WTC11 (cell line): ENCODE measurements at places on chromosomes 2 and 18. TPM values are rescaled to one million over a fixed set of nuclear protein-coding genes. Genes with fewer than 3 reads are reported as not detected.

DNA sequence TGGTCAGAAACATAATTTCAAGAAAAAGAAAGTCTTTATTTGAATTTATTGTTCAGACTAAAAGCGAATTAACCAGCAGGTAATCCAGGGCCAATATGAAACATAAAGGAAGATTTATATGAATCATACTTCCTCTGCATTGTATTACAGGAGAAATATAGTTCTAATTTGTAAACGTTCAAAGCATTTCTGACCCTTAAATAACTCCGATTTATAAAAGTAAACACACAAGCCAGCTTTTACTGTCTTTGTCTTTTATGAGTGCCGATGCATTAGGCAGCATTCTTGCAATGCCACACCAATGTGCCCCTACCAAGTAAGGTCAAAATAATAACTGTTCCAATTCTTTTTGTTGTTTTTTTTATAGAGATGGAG lies 118.8 kb upstream of the RBBP8 start:
- DNase-seq = no peak
- H3K36me3 ChIP-seq = no peaks in the 10 kb centered on the region
- H3K4me1 ChIP-seq = peaks cover 13% of the 10 kb centered on the region
- H3K27ac ChIP-seq = no peak overlapping the region

DNA sequence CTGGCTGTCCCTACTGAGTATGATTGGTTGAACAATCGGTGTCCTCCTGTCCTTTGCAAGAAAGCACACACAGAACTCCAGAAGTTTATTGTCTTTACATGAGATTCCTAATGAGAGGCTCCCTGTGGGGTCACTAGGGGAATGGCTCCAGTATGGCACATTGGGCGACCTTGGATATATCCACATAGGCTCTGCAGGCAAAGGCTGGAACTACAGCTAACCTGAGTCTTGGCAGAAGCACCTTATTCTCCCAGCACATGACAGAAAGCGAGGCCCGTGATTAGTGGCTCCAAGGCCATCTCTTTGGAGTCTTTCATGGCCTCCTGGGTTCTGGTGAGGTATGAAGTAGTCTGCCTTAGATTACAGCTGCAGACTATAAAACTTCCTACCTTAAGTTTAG lies 49.0 kb downstream of the ZDBF2 start:
- DNase-seq = peak; percentile 29
- no peak overlapping the region for H3K27ac ChIP-seq
- H3K4me3 ChIP-seq = no peak overlapping the region

GRCh38 chr2:84409531-84409930 lies 49.5 kb downstream of the SUCLG1 start:
- no peaks in the 10 kb centered on the region for H3K27me3 ChIP-seq
- H3K36me3 ChIP-seq = no peaks in the 10 kb centered on the region
- no peak for DNase-seq
- no peak overlapping the region for H3K4me3 ChIP-seq

DNA sequence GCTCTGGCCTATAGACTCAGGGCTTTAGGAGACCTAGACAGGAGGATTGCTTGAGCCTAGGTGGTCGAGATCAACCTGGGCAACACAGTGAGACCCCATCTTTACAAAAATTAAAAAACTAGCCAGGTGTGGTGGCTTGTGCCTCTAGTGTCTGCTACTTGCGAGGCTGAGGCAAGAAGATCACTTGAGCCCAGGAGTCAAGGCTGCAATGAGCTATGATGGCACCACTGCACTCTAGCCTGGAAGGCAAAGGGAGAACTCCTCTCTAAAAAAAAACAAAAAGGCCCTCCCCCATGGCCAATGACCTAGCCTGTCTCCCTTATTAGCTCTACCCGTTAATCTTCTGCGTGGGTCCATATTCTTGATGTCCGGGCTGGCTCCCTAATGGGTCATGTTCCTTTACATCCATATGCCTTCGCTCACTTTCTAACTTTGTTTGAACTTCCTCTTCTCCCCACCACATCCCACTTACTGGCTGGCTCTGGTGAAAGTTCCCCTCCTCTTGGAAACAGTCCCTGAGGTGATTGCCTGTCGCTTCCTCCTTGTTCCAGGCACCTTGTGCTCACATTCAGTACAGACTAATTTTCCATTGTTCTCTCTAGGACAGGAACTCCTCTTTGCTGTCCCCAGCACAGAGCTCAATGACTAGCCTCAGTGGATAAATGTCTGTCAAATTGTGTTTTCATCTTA lies 103.0 kb downstream of the AFF3 start:
- no peaks in the 10 kb centered on the region for H3K27me3 ChIP-seq
- H3K36me3 ChIP-seq = no peaks in the 10 kb centered on the region
- DNase-seq = no peak
- no peak overlapping the region for H3K27ac ChIP-seq
- H3K4me1 ChIP-seq = peaks cover 16% of the 10 kb centered on the region
- no peak overlapping the region for H3K4me3 ChIP-seq

- no peak for DNase-seq
- no peak overlapping the region for H3K4me3 ChIP-seq
- no peaks in the 10 kb centered on the region for H3K36me3 ChIP-seq
Measured at GRCh38 chr2:28487258-28487657, 8.6 kb upstream of the PLB1 start.

GRCh38 chr2:26778507-26778906 lies 7.3 kb upstream of the CENPA start:
- peaks cover 7% of the 10 kb centered on the region; the same call in 1 of the 2 replicates for H3K36me3 ChIP-seq
- H3K27me3 ChIP-seq = no peaks in the 10 kb centered on the region; the same call in 1 of the 2 replicates
- H3K4me3 ChIP-seq = no peak overlapping the region
- no peaks in the 10 kb centered on the region for H3K4me1 ChIP-seq
- DNase-seq = no peak

ATG16L1 gene
- 31.8 to 36.4 TPM (median 32.5 TPM) in 3 replicates for total RNA-seq

- peaks cover 18% of the 10 kb centered on the region for H3K4me1 ChIP-seq
- no peak for DNase-seq
- no peak overlapping the region for H3K27ac ChIP-seq
- H3K4me3 ChIP-seq = no peak overlapping the region
- peaks cover 2% of the 10 kb centered on the region for H3K36me3 ChIP-seq
Measured at GRCh38 chr2:46547223-46548102, 68.1 kb downstream of the TMEM247 start.

PLGLB1 gene
- 0.44 to 0.55 TPM (median 0.52 TPM) in 3 replicates for total RNA-seq

EPHA4 gene
- total RNA-seq = 6.7 to 11.0 TPM (median 6.8 TPM) in 3 replicates

DNA sequence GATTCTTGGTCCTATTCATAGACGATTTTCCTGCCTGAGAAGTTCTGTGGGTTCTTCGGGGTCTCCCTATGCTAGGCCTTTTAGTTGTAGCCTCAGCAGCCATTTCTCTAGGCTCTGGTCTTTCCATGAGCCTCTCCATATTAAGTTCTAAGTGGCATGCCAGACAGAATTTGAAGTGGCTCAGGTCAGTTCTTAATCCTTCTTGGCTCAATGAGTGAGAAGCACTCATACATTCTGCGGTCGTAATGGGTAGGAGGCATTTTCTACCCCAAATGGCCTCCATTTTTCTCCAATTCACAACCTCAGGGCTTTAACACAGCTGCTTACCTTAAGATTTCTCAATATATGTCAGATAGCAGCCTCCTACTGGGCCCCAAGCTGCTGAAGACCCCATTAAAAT lies 405.3 kb upstream of the GALNT5 start:
- H3K27ac ChIP-seq = no peak overlapping the region
- DNase-seq = no peak
- no peaks in the 10 kb centered on the region for H3K4me1 ChIP-seq
- H3K36me3 ChIP-seq = no peaks in the 10 kb centered on the region
- no peaks in the 10 kb centered on the region for H3K27me3 ChIP-seq

DNA sequence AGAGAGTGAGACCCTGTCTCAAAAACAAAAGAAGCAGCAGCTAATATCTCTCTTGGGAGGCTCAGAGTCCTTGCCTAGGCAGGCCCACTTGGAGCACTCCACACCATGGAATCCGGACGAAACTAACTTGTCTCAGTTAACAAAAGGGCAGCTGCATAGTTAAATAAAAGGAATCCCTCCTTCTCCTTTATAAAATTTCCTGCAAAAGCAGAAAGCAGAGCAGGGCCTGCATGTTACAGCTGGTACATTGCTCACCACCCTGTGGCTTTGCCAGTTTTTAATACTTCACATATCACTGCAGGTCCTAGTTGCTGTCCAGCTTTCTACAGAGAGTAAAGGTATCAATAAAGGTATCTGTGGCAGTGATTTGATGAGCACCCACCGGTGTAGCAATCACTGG lies 93.6 kb downstream of the ASAP2 start:
- H3K27ac ChIP-seq = peak overlapping the region; percentile 57; the same call in 1 of the 2 replicates
- H3K4me1 ChIP-seq = peaks cover 9% of the 10 kb centered on the region
- no peak overlapping the region for H3K4me3 ChIP-seq

DNA sequence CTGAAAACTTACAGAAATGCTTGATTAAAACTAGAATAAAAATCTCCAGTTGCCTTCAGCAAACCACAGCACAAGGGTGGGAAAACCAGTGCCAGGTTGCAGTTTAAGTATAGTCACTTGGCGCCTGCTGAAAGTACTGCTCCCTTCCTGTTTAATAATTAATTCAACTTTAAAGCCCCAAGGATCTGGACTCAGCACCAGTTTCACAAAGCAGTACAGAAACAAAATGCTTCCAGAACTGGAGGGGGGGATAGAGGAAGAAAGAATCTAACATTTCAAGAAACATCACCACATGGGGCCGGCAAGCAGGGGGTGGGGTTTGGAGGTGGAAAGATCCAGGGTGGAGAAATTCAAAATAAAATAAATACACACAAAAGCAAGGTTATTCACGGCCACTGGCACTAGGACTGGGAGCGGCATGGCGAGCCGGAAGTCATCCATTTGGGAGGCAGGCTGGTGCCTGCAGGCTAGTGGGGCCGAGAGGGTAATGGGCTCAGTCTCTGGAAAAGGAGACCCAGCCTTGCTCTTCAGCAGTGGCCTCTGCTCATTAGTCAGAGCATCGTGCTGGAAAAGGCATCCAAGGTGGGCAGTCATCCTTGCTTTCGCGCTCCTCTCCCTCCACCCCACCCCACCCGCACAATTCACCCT lies 85.8 kb downstream of the POU3F3 start:
- peaks cover 5% of the 10 kb centered on the region for H3K4me1 ChIP-seq
- H3K36me3 ChIP-seq = no peaks in the 10 kb centered on the region
- no peak for DNase-seq

APLF gene
- total RNA-seq = 2.7 to 4.0 TPM (median 3.9 TPM) in 3 replicates

CNGA3 gene
- total RNA-seq = not detected in 3 replicates

DNA sequence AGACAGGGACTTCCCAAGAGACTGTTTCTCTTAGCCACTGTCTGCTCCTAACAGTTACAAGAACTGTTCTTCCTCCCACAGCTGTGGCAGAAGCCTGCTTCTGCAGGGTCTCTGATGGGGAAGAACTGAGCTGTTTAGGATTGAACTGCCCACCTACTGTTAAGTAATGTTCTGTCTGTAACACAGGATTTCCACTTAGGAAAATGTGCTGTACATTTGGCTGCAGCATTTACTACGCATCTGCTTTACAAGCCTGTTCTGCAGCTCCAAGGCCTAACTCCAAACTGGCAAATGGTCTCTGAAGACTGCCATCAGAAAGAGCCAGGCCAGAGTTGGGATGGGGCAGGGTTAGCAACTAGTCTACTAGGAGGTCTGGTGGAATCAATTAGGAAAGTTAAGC lies 87.8 kb upstream of the UPP2 start:
- DNase-seq = no peak
- peaks cover 38% of the 10 kb centered on the region for H3K27me3 ChIP-seq
- H3K4me1 ChIP-seq = peaks cover 26% of the 10 kb centered on the region
- H3K4me3 ChIP-seq = no peak overlapping the region

- H3K4me3 ChIP-seq = no peak overlapping the region
- no peak overlapping the region for H3K27ac ChIP-seq
- DNase-seq = no peak
- no peaks in the 10 kb centered on the region for H3K36me3 ChIP-seq
- H3K4me1 ChIP-seq = no peaks in the 10 kb centered on the region
Measured at GRCh38 chr2:609881-610280, 67.3 kb downstream of the TMEM18 start.

GRCh38 chr18:67568166-67568565 lies 51.6 kb upstream of the DSEL start:
- H3K36me3 ChIP-seq = no peaks in the 10 kb centered on the region
- H3K4me1 ChIP-seq = peaks cover 6% of the 10 kb centered on the region
- H3K4me3 ChIP-seq = no peak overlapping the region
- H3K27me3 ChIP-seq = no peaks in the 10 kb centered on the region

DNA sequence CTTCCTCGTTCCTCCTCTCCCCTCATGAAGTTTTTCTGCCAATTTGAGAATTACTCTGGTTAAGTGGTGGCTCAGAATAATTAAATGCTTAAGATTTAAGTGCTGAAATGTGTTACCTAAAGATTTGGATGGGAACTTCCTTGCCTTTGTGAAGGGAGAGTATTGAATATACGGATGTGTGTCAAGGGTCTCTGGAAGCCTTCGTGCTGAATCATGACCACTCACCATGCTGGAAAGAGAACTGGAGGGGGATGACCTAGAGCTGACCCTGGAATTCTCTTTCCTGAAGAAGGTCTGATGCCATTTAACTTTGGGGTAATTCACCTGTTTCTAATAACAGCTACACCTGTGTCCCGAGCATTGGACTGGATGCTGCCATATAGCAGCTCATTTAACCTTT lies 2.2 kb downstream of the MOCOS start:
- H3K27me3 ChIP-seq = peaks cover 48% of the 10 kb centered on the region
- DNase-seq = no peak
- H3K36me3 ChIP-seq = peaks cover 5% of the 10 kb centered on the region; the same call in 1 of the 2 replicates
- H3K4me1 ChIP-seq = peaks cover 23% of the 10 kb centered on the region

- H3K36me3 ChIP-seq = peaks cover 7% of the 10 kb centered on the region
- no peak overlapping the region for H3K4me3 ChIP-seq
- H3K4me1 ChIP-seq = no peaks in the 10 kb centered on the region
- no peaks in the 10 kb centered on the region; the same call in 1 of the 2 replicates for H3K27me3 ChIP-seq
- H3K27ac ChIP-seq = no peak overlapping the region
- DNase-seq = no peak
Measured at GRCh38 chr18:9984080-9984479, 70.3 kb downstream of the VAPA start.

STARD6 gene
- 0.23 TPM in 1 of 3 replicates, not detected in the others for total RNA-seq

GRCh38 chr2:203650860-203651613 lies 55.4 kb upstream of the CD28 start:
- H3K36me3 ChIP-seq = no peaks in the 10 kb centered on the region
- H3K4me3 ChIP-seq = no peak overlapping the region
- H3K27me3 ChIP-seq = no peaks in the 10 kb centered on the region
- peaks cover 21% of the 10 kb centered on the region for H3K4me1 ChIP-seq
- DNase-seq = no peak
